Left kidney (tissue), 8 donors: ENCODE measurements at places on chromosomes 3 and 15.

GRCh38 chr3:130728037-130728436 is 18.6 kb downstream of the PIK3R4 start:
- no peak for DNase-seq

- no peak for DNase-seq
These were observed 54.4 kb upstream of the P2RY1 start for GRCh38 chr3:152780553-152780952.

- peak; percentile 52 for DNase-seq
These were observed 49.4 kb upstream of the MAGEF1 start for GRCh38 chr3:184761075-184761841.

GRCh38 chr3:35484929-35485530 is 154.3 kb upstream of the ARPP21 start:
- no peak for DNase-seq

GRCh38 chr3:180611006-180611405 is 9.0 kb downstream of the TTC14 start:
- no peak for DNase-seq

GRCh38 chr3:122665881-122666280 is 14.8 kb upstream of the PARP14 start:
- DNase-seq, result no peak

GRCh38 chr3:113668015-113668414 is 28.4 kb downstream of the USF3 start:
- DNase-seq, result peak; percentile 74

DNA sequence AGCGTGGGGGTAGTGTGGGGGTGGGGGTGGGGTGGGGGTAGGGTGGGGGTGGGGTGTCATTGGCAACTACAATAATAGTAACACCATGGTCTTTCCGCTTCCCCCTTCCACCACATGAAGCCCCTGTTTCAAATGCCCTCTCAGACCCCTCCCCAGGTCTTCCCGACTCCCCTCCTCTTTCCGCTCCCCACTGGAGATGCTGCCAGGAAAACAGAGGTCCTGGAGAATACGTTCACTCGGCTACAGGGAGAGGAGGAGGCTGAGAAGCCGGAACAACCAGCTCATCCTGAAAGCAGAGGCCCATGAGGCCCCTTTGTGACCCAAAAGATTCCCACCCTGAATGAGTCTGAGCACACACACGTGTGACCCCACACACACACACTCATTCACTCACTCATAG is 75.4 kb downstream of the CPN2 start:
- no peak for DNase-seq
